NCI-H1436 treated with DMSO at 0.1 percent for 48 hours (cell line): ENCODE measurements at places on chromosomes 6 and 20.

DNA sequence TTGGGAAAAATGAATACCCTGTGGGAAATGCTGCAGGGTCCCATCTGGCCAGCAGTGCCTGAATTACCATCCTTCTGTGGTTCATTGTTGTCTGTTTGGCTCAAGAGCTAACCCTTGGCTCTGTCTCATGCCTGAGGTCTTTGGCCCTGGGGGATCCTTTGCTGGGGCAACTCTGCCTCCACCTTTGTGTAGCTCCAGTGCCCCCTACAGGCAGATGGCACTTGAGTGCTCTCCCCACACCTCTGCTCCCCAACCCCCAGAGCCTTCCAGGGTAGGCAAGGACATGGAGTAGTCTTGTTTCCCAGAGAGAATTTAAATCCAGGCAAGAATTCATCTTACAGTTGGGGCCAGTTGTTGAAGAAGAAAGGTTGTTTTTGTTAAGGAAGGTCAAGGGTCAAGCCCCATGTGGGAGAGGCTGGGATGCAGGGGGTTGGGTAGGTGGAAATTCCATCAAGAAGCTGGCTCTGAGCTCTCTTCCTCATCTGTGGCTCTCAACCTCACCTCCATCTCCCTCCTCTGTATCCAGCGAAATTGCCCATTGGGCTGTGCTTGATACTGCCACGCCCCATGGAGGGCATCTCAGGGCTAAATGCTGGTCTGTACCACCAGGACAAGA, 44.2 kb downstream of the ZNF831 start:
- no peak for DNase-seq

- DNase-seq = no peak
These were observed 5.3 kb upstream of the STX11 start for GRCh38 chr6:144144996-144145395.

- no peak for DNase-seq
These were observed 210.8 kb downstream of the ARHGAP18 start for GRCh38 chr6:129498950-129499842.

GRCh38 chr6:99668036-99668705, 61.5 kb downstream of the PRDM13 start:
- peak; percentile 95 for DNase-seq

- no peak for DNase-seq
These were observed 204.7 kb upstream of the SULF2 start for GRCh38 chr20:47989957-47990356.

- no peak for DNase-seq
These were observed 14.4 kb downstream of the TAB2 start for GRCh38 chr6:149331871-149332270.

- no peak for DNase-seq
These were observed 214.4 kb upstream of the KCNG1 start for GRCh38 chr20:51237278-51237677.

GRCh38 chr20:62142252-62143080, 728 bp downstream of the PSMA7 start:
- no peak for DNase-seq

DNA sequence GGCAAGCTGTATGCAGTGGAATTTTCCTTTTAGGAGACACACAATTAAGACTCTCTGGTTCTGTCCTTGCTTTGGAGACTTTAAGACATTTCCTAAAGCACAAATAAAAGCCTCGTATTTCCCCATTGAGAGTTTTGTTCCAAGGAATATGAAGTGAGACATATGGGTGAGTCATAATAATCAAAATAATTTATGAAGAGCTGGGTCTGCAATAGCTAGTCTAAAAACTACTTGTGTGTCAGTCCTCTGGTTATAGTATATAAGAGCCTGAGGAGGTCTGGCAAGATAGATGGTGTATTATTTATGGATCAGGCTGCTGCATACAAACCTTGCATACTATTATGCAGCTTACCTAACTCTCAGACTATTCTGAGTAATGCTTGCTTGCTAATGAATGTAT, 142.6 kb downstream of the ADGRG6 start:
- DNase-seq = no peak

DNA sequence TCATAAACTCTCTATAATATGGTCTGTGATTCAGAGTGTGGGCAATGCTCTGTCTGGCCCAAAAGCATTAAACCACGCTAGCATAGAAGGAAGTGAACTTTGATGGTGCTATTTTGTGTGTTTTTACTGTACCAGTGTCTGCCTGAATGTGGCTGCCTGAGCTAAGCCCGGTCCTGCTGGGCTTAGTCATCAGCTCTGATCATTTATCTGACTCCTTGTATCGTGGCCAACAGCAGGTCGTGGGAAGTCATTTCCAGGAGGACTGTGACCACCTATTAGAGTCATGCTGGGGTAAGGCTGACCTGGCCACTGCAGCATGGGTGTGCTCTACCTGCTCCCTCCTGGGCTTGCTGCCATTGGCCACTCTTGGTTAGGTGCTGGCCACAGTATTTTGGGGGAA, 239.1 kb upstream of the CEP162 start:
- no peak for DNase-seq

- DNase-seq = no peak
These were observed 47.0 kb downstream of the TFEB start for GRCh38 chr6:41688256-41688965.

DNA sequence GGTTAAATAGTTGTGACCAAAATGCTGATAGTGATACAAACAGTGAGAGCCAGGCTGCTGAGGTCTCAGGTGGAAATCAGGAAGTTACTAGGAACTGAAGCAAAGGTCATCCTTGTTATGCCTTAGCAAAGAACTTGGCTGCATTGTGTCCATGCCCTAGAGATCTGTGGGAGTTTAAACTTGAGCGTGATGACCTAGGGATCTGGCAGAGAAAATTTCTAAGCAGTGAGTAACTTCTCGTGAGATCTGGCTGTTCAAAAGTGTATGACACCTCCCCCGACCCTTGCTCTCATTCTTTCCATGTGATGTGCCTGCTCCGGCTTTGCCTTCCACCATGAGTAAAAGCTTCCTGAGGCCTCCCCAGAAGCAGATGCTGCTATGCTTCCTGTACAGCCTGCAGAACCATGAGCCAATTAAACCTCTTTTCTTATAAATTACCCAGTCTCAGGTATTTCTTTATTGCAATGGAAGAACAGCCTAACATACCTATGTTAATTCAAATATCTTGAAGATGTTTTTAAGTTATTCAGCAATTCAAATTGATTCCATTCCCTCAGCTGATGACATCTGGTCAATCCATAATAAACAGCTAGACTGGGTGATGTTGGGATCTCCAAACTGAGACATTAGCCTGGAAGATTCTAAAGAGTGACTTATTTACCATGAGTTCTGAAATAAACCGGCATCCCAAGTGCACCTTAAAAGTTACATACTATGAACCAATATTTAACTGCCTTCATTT, 33.8 kb downstream of the KIF16B start:
- no peak for DNase-seq

DNA sequence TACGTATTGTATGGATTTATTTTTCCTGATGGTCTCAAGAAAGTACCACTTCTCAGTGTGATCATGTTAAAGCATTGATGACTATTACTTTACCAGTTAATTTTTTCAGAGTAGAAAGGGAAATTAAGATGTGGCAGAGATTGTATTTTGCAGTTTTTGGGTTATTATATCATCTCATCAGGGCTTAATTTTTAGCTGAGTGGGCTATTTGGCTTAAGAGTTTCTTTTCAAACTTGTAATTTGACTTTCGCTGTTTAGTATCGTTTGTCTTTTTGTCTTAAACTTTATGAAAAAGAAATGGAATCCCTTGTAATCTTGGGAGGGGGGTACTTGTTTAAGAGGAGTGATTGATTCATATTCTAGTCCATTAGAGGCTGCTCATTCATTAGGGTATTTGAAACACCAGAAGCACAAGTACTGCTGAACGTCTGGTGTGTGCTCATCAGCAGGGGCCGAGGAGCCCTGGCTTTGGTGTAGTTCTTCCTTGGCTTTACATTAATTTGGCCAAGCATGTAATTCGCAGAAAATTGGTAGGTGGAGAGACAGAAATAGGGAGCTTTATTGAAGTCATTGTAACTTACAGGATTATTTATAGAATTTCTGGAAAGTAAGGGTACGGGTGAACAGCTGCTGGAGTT, 112.4 kb downstream of the TIAM2 start:
- DNase-seq = no peak

DNA sequence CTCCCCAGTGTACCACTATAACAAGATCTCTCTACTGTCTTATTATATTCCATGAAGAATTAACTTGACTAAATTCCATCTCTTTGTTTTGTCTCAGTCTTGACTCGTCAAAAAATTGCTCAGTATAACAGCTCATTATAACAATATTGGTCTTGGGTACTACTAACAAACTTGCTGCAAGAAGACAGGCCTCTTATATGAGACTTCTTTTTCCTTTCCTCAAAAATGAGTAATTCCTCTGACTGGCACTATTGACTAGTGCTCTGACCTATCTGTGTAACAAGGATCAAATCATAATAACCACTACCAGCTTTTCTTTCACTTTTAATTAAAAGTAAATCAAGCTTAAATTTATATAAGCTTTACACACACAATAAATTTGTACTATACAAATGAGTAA, 91.3 kb upstream of the THEMIS start:
- DNase-seq = no peak

DNA sequence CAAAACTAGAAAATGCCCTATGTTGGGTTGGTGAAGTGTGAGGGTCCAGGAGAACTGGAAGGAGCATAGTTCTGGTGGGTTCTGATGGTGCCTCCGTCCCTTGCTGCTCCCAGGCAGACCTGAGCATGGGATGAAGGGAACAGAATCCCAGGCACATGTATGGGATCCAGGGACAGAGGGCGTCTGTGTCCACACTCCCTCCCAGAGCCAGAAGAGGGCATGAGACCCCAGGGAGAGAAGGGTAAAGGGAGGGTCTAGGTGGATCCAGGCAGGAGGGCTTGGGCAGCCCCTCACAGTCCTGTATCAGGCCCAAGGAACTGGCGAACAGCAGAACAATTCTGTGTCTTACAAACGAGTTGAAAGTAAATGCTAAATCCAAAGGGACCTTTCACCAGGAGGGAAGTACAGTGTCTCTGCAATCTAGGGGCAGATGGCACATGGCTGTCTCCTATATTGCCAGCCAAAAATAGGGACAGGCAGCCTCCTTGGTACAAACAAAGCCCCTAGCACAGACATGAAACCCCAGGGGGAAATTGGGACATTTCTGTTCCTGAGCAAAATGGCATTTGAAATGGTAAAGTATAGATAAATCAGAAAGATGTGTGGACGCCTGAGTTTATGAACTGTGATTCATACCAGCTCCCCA, 2.5 kb upstream of the BPIFA1 start:
- DNase-seq = no peak

- DNase-seq = no peak
These were observed 338.2 kb upstream of the PRDM1 start for GRCh38 chr6:105747823-105748405.

GRCh38 chr20:36969478-36970186, 18.1 kb upstream of the SAMHD1 start:
- no peak for DNase-seq
